ENCODE measurements at places on chromosomes 2 and 18. TPM values are rescaled to one million over a fixed set of nuclear protein-coding genes. Genes with fewer than 3 reads are reported as not detected.

CNGA3 gene
- total RNA-seq = 0.06 TPM

ANKRD62 gene
- total RNA-seq = not detected

DUSP28 gene
- 8.9 TPM for total RNA-seq

NCKAP5 gene
- 0.96 TPM for total RNA-seq

All from A549 treated with RU486 at 1 μM for 4 hours (cell line).